Neural progenitor cell (in vitro differentiated cells): ENCODE measurements at places on chromosomes 5 and 9.

DNA sequence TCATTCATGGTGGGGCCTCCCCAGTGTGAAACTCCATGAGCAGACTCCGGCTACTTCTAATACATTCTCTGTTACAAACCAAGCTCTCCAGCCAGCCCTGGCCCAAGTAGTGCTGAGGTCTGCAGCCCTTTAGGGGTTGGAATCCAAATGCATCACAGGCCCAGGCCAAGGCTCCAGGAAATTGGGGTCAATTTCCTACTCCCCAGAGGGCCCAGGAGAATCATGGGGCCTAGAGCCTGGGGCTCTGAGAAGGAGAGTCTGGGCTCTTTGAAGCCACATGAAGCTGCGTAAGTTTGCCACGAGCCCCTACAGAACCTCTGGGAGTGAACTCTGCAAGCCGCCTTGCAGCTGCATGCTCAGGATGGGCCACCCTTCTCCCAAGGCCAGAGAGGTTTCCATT, 206.4 kb downstream of the PAPPA start:
- DNase-seq = no peak

DNA sequence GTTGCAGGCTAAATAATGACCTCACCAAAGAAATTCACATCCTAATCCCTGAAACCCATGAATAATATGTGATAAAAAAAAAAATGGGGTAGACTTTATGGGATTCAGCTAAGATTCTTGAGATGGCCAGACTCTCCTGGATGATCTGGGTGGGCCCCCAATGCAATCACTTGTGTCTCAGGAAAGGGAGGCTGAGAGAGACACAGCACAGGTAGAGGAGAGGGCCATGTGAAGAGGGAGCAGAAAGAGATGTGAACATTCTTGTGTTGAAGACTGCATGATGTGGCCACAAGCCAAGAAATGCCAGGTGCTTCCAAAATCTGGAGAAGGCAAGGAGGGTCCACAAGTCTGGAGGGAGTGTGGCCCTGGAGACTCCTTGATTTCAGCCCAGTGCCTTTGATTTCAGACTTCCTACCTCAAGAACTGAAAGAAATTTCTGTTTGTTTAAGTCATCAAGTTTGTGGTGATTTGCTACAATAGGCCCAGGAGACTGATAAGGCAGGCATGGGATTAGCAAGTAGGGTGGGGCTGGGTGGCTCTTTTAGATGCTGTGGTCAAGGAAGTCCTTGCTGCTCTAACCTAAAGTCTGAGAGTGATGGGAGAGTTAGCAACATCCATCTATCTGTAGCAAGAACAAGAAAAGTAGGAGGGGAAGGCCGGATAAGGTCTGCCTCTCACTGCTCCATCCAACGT, 86.6 kb upstream of the FAM120A start:
- no peak for DNase-seq

DNA sequence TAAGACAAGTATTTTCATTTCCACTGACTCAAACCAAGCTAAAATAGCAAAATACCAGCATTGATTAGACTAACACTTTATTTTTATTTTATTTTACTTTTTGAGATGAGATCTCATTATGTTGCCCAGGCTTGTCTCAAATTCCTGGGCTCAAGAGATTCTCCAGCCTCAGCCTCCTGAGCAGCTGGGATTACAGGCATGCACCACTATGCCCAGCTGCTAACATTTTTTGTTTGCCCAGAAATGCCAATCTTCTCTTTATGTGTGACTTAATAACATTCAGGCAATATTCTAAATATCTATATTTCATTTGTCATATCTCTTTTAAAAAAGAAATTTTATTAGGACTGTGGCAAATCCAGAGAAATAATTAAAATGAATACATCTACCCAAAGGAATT, 55.0 kb downstream of the OXCT1 start:
- no peak for DNase-seq

- no peak for DNase-seq
These were observed 69.7 kb downstream of the TMEM174 start for GRCh38 chr5:73242735-73243134.

- no peak for DNase-seq
These were observed 11.8 kb downstream of the PHF19 start for GRCh38 chr9:120865176-120865575.

DNA sequence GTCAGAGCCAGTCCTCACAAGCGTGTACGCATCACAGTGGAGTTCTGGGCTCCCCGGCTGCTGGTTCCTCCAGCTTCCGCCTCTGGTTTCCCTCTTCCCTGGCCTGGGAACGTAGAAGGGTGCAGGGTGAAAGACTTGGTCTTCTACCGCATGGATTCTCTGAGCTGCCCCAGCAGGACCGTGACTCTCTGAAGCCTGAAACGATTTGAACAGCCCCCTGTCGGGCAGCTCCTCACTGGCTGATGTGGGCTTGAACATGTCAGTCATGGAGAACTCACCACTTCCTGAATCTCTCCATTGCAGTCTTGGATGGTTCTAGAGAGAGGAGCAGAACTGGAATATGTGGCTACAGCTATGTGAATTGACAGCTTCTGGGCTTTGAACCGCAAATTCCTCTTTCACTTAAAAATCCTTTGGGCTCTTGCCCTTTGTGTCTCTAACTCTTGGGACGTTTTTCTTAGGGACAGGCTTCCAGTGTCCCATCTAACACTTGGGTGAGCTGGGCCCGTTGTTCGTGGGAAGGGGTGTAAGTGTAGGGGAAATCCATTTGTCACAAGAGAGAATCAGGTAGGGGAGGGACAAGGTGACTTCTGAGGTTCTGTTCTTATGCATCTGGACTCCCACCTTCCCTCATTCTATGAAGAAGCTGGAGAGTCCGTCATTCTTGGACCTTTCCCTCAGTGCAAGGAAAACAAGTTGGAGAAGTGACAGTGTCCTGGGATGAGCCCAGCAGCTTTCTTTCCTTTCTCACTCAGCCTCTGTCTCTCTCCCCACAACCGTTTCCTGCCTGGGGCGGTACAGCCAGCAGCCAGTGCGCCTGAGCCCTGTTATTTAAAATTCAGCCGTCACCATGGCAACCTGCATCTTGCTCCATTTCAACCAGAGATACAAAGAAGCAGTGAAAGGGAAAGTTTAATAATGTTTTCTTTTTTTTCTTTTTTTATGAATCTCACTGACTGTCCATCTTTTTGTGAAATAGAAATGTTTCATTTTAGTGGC, 84.7 kb downstream of the PTTG1 start:
- peak; percentile 23 for DNase-seq

GRCh38 chr9:110049699-110050450, 158.1 kb downstream of the C9orf152 start:
- peak; percentile 55 for DNase-seq

- DNase-seq = no peak
These were observed 55.3 kb upstream of the ALDH1B1 start for GRCh38 chr9:38337181-38337580.

DNA sequence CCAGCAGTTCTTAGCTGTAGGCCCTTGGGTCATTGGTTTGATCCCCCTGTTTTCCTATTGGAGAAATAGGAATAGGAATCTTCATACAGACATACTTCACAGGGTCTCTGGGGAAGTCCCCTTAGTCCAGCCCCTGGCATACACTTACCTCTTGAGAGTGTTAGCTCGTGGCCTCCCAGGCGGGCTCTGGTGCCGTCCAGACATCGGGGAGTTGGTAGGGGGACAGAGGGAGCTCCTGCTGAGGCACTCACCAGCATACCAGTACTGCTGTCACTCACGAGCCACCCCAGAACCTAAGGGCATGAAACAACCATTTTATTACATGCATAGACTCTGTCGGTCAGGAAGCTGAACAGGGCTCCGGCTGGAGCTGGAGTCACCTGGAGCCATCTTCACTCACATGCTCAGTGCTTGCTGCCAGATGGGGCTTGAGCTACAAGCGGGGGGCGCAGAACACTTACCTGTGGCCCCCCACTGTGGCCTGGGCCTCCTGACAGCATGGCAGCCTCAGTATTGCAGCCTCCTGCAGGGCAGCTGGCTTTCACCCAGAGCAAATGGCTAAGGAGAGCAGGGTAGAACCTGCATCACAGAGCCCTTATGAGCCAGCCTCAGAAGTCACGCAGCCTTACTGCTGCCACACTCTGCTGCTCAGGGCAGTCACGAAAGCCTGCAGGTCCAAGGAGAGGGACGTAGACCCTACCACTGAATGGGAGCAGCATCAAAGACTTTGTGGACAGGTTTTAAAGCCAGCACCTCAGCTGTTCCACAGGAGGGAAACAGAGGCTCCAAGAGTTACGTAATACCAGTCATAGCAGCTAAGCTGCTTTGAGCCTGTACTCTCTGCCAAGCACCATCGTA, 58.3 kb upstream of the ANGPTL2 start:
- DNase-seq = no peak

- no peak for DNase-seq
These were observed 96.8 kb downstream of the FRMD3 start for GRCh38 chr9:83441390-83441789.

GRCh38 chr9:116243708-116244107, 90.1 kb downstream of the PAPPA start:
- DNase-seq = no peak

GRCh38 chr5:179699616-179700237, 960 bp downstream of the CANX start:
- peak; percentile 16 for DNase-seq

GRCh38 chr9:114153761-114154599, 1.4 kb upstream of the COL27A1 start:
- peak; percentile 93 for DNase-seq

DNA sequence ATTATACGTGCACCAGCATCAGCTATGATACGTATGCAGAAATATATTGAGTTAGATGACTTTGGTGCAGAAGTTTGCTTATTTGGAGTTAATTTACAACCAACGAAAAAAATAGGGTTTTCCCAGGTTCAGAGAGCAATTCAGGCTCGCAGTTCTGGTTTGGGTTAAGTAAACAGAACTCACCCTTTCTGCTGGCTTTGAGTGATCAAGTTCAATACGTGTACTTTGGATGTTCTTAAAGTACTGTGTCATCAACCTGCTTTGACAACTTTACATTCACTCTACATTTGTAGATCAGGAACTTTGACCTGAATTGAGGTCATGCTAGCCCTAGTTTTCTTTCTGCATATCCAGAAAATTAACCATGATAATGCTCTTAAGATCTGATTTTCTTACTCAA, 40.7 kb downstream of the ACOT12 start:
- DNase-seq = no peak

DNA sequence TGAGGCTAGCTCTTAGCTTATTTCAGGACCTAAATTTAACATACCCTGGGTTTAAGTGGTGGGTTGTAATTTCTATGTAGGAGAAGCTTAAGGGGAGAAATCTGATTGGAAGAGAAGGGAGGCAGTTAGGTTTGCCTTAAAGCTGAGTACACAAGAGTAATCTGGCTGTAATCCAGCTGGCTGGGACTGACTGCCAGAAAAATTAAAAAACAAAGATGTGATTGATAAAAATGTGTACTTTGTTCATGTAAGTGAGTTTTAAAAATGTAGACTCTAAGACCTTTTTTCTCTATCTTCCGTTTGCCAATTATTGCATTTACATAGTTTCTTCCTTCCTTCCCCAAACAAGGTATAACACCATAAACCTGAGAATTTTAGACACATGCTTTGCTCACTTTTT, 17.5 kb upstream of the MSMP start:
- no peak for DNase-seq

DNA sequence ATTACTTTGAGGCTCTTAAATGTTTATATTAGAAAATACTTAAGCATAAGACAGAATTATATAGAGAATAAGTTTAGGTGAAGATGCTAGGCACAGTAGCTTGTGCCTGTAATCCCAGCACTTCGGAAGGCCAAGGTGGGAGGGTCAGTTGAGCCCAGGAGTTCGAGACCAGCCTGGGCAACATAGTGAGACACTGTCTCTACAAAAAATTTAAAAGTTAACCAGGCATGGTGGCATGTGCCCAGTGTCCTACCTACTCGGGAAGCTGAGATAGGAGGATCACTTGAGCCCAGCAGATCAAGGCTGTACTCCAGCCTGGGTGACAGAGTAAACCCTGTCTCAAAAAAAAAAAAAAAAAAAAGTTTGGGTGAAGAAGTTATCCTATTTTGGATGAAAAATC, 61.7 kb downstream of the BAAT start:
- no peak for DNase-seq

GRCh38 chr9:13354733-13355132, 75.2 kb upstream of the MPDZ start:
- DNase-seq = no peak

- DNase-seq = no peak
These were observed 80.2 kb downstream of the GLDC start for GRCh38 chr9:6565312-6565711.

DNA sequence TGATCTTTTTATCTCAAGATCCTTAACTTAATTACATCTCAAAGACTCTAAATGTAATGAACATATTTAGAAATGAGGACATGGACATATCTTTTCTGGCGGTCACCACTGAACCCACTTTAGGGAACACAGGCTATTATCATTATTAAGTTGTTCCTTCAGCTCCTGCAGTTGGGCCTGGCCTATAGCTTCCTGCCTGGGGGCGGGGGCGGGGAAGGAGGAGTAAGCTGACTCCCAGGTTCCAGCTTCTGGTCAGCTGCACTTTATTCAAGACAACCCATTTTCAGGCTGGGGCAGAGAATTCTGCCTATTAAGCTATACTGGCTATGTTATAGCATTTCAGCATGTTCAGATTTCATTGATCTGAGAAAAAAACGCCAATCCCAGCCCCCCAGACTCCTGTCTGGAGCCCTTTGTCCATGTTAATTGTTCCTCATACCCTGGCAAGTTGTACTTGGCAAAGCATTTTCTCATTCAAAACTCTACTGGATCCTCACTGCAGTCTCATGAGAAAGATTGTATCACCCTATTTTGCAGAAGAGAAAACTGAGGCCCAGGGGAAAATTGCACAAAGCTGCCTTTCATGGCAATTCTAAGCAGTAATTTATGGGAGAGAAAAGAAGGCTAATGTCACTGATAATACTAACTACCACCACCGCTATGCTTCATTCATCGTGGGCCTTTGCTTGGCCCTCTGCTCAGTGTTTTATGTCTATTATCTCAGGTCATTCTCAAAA, 25.1 kb downstream of the COL15A1 start:
- DNase-seq = no peak

DNA sequence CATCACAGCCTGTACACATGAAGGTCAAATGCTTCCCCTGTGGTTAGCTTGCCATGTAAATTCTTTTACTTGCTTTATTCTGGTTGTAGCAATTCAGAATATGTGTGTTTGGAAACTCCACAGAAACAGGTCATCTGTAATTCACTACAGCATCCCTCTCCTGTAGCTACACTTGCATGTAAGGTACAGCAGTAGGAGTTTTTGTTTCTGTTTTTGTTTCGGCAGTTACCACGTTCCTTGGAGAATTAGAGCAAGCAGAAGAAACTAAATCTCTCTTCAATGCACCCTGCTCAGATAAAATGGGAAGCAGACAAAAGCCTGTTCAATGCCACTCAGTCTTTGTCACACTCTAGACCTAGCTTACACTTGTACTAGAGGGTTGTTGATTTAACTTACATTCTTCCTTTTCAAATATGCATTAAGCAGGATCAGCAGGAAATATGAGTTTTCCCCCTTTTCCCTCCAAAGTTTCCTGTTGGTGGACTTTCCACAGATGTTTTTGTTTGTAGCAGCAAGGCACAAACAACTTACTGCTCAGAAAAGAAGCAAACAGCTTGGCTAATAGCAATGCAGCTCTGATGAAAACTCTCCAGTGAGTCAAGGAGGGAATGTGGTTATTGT, 80.9 kb downstream of the YIPF5 start:
- peak; percentile 4 for DNase-seq

GRCh38 chr5:175606409-175606808, 51.5 kb upstream of the HRH2 start:
- DNase-seq = no peak
